IPS-NIHi11 (cell line): ENCODE measurements at places on chromosomes 11 and 22.

- no peak for DNase-seq
Observed at GRCh38 chr11:77968337-77968736, 26.1 kb downstream of the INTS4 start.

DNA sequence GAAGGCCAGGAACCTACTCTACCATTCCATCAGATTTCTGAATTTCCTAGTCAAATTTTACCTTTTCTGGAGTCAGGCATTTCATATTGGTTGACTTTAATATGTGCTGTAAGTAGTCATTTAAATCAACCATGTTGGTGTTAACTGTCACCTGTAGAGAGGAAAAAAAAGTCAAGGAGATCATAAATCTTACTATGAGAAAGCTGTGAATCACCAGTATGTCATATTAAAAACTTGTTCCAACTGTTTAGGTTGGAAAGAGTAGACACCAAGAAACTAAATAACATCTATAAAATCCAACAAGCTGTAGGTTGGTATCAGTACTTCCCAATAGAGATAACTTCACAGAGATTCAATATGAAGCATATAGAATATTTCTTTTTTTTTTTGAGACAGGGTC, 39.5 kb downstream of the COPB1 start:
- no peak for DNase-seq

- no peak for DNase-seq
Observed at GRCh38 chr22:27088026-27088425, 430.6 kb downstream of the MIAT start.

DNA sequence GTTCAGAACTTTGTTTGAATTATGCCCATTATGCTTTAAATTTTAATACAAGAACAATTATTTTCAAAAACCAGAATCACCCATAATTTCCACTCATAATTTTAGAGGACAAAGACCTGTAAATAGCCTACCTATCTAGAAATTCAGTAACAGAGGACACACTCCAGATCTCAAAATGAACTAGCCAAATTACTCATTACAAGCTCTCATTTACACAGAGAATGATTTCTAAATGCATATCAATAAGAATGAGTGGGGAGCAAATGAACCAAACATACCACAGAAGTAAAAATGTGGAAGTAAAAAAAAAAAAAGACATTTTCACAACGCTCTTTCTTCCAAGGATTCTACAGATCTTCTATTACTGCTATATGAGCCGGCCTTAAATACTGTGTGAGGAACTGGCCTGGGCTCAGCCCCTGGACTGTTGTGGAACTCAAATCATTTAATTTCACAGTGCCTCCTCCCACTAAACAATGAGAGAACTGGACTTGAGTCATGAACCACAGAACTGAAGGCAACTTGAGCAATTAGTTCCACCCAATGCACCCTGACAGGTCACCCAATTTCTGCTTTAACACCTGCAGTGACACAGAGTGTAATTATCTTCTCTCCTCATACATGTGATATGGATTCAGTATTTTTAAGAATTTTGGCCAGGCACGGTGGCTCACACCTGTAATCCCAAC, 8.0 kb downstream of the MRTFA start:
- DNase-seq: no peak

GRCh38 chr11:81573367-81573766, 1160.3 kb downstream of the FAM181B start:
- no peak for DNase-seq
